ENCODE measurements at places on chromosomes 4 and X.
A peak's percentile ranks its signal among the peaks of the same experiment; 100 is the strongest.

DNA sequence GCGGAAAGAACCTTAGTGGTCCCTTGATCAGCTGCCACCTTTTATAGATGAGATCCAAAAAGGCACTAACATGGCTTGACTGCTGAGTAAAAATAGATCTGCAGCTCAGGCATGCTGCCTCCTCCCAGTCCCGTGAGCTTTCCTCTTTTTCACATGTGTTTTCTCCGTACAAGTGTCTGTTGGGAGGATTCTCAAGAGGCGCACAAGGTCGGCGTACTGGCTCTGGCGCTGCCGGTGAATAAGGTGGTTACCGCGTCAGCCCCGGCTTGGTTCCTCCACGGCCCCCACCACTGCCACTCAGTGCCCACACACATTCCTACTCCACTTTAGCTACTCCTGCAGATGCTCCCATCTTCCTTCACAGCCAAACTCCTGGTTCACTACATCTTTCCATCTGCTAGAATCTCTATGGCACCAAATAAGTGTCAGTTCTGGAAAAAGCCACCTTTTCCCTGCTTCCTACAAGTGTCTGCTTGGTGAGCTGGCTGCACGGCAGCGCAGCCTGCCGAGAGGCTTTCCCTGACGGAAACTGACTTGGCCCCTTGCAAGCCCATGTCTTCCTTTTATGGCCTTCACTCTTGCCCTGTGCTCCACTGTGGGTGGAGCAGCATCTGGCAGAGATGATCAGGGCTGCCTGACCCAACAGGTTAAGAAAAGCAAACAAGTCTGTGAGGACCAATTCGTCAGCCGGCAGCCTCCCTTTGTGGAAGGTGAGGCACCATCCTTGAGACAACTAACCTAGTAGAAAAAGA lies 99.8 kb downstream of the KLHL8 start:
- no peak for DNase-seq

DNA sequence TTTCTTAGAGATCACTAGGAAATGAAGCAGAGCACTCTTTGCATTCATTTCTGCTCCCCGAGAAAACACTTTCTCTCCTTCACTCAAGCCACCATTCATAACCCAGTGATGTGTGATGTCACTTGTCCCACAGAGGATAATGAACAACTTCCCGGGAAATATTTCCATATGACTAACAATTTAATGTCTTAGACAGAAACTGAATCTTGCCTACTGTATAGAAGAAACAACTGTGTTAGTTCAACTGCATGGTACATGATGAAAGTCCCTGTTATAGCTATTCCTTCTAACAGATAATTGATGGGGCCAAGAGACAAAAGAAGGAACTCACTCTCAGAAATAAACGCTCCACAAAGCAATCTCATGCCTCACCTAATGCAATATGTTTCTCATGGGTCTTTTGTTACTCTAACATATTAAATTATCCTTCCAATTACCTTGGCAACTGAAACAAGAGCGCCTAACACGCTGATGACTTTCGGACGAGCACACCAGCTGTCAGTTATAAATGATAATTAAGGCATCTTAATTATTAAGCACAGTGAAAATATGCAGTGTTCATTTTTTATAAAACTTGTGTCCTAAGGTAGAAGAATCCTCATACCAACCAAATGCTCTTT lies 113.7 kb upstream of the TLR3 start:
- DNase-seq: no peak

DNA sequence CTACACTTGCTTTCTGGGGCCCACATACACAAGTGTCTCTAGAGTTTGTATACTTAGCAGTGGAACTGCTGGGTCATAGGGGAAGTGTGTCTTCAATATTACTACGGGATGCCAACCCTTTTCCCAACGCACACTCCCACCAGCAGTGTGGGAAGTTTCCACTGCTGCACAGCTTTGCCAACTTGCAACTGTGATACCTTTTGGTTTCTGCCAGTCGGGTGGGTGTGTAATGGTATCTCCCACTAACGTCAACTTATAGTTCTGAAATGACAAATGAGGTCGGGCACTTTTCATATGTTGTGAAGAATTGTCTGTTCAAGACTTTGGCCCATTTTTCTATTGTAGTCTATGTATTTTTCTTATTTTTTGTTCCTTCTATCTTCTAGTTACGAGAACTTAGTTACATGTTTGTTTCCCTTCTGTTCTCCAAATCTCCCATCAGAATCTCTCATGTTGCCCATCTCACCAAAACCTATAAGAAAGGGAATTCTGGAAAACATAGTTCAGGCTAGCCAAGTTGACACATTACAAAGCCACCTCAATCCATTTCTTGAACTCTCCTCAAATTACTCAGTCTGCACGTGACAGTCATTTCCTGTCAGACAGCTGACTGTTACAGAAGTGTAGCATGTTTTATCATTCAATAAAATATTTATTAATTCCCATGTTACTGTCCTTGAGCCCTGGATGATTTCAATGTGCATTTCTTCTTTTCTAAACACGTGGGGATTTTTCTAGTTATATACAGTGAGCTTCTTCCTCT lies 30.7 kb downstream of the PNMA6E start:
- no peak for DNase-seq

DNA sequence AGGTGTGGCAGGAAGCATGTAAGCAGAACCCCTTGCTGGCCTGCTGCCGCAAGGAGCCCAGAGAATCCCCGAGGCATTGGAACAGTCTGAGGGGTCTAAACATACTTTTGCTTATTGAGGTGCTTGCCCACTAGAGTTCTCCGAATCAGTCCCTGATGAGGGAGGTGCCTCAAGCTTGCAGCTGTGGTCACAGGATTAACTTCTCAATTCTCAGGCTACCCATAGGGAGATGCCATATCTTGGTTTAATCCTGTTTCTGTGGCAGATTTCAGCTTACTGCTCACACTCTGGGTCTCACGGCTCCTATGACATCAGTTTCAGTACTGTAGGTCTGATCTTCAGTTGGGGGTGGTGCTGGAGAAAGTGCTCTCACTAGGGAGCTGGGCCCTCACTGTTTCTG lies 39.9 kb downstream of the CCNG2 start:
- DNase-seq: peak; percentile 21

GRCh38 chr4:85837439-85837733 lies 362.4 kb downstream of the ARHGAP24 start:
- no peak for DNase-seq

DNA sequence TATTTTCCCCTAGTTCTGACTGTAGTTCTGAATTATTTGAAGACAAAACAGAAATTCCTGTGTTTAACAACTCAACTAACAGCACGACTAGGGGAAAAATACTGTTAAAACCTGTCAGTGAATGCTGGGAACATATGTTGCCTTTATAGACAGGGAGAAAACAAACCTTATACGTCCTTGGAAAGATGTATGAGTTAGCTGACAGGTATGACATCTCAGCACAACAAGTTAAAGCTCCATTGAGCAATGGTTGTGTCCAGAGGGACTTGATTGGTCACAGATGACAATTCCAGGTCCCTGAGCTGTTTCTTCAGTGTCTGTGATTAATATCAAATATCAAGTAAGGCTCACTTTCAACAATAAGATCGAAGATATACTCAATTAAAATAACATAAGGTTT lies 58.2 kb upstream of the DDIT4L start:
- DNase-seq: no peak

DNA sequence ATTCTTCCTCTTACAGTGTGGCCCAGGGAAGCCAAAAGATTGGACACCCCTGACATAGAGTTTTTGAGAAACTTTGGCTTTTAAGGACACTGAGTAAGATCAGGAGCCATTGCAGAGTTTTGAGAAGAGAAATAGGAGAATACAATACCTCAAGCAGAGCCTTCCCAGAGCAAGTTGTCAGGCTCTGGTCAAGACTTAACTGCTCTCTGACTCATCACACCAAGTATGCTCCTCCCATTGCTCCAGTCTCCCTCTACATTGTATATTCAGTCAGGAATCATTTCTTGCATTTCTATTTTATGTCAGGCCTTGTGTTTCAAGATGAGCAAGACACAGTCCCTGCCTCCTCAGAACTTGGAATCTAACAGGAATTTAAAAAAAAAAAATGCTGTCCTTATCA lies 176.4 kb upstream of the FMR1 start:
- no peak for DNase-seq

- no peak for DNase-seq
These were observed 163.0 kb upstream of the NAP1L5 start for GRCh38 chr4:88860586-88860985.

DNA sequence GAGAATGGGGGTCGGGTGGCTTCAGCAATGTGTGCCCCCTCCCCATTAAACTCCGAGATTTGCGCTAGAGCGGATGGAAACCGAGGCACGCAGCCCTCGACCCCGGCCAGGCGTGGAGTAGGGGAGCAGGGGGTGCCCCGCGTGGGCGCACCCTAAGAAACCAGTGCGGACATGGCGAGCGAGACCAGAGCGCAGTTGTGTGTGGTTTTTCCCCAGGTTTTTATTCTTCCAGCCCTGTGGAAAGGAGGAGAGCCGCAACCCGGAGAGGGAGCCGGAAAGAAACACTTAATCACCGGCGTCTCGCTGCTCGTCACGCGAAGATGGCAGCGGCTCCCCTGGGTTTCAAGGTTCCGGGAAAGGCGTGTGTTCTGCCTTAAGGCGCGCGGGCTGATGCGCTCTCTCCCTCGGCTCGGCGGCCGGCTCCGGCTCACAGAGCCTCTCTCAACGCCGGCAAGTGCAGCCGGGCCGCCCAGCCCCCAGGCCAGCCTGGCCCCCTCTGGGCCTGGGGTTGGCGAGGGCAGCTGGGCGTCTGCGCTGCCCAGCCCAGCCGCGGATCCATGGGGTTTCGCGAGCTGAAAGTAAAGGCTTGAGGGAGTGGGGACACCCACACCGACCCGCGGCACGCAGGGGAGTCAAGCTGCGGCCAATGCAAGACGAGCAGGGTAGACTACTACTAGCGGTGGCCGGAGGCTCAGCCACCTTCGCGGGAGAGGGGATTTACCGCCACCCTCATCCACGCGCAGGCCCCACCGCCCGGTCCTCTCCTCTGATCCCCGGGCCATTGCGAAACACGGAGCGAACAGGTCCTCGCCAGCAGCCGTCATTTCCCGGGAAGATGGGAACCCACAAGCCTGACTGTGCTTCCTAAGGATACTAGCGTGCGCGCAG lies 74.0 kb upstream of the BCOR start:
- DNase-seq: no peak

GRCh38 chrX:149877636-149878035 lies 3.3 kb upstream of the MAGEA8 start:
- DNase-seq: no peak

DNA sequence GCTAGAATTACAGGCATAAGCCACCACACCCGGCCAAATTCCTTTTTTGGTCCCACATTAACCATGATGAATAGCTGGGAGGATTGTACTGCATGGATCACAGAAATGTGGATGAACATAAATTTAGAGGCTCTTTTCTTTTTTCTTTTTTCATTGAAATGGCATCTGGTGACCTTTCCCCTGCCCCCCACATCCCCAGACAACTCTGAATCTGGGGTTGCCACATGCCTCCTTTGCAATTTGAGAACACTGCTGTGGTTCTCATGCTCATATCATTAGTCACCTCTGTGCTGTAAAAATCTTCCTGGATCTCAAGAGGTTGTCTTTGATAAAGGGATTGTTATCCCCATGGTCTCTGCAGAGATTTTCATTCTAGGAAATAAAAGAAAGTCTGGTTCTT lies 22.8 kb upstream of the FMR1NB start:
- DNase-seq: no peak

DNA sequence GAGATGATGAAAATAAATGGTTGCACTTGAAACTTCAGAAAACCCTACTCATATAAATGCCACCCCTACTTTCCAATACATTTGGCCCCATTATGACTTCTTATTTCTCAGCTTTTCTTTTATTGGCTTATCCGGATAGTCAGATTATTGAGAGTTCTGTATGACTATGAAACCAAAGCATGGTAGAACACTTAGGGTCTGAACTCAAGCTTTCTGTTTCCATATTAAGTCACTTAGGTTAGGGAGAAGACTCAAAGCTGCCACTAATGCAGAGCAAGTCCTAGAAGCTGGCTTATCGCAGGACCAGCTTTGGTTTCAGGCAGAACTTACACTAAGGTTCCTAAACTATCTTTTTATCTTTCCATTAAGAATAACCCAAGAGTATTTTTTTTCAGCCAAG lies 229.9 kb upstream of the CPEB2 start:
- DNase-seq: no peak

DNA sequence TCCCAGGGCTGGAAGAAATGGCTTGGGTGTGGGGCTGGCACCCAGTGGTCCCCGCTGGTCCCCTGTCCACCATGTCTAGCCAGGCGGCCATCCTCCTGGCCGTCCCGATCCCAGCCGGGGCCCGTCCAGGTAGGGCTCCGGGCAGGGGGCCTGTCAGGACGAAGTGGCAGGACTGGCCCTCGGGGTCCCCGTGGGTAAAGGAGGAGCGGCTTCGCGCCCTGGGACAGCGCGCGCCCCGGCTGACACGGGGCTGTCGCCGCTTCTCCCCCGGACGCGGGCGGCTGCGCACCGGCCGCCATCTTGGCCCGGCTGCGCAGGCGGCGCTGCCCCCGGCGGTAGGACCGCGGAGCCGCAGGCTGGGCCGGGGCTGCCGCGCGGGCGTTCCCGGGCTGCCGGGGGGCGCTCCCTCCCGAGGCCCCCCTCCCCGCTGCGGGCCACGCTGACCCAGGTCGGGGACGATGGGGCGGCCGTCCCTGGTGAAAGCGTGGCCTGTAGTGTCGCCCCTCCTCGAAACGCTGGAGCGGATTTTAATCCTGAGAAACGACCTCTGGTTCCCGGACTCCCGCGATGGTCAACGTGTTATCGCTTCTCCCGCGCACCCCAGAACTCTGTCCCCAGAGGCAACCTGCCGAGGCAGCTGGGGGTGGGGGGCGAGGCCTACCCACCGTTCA lies 60.4 kb upstream of the BCOR start:
- DNase-seq: no peak

GRCh38 chr4:10385994-10386394 lies 71.2 kb downstream of the ZNF518B start:
- DNase-seq: no peak

GRCh38 chr4:180304321-180304720 lies 1938.9 kb upstream of the TENM3 start:
- DNase-seq: no peak

- DNase-seq: no peak
These were observed 26.5 kb upstream of the HAND2 start for GRCh38 chr4:173556398-173557131.

- DNase-seq: no peak
These were observed 38.0 kb upstream of the CXXC4 start for GRCh38 chr4:104532677-104533076.

- DNase-seq: no peak
These were observed 55.0 kb upstream of the AP1S2 start for GRCh38 chrX:15909605-15910004.

GRCh38 chr4:8045909-8046308 lies 106.2 kb upstream of the AFAP1 start:
- no peak for DNase-seq

GRCh38 chrX:107935664-107936433 lies 46.3 kb downstream of the TEX13B start:
- no peak for DNase-seq

- DNase-seq: no peak
These were observed 601 bp downstream of the INPP4B start for GRCh38 chr4:142845293-142846107.

GRCh38 chr4:81152839-81153713 lies 61.9 kb downstream of the PRKG2 start:
- no peak for DNase-seq

DNA sequence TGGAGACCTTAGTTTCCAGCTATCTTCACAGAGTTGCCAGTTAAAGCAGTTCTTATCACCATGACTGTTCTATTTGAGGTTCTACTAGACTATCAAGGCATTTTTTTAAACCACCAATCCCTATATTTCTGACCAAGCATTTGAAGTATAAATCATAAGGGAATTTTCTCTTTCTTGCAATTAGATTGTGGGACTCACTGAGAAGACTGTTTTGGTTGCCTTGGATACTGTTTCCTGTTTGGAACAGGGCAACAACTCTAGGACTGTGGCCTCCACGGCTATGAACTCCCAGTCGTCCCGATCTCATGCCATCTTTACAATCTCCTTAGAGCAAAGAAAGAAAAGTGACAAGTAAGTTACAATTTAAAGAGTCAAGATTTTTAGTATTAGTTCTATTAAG lies 11.8 kb downstream of the KIF4A start:
- no peak for DNase-seq

All from CD4-positive, alpha-beta T cell treated with Interferon gamma for 1 hour (primary cell).